ENCODE measurements at places on chromosomes 5 and 9.

DNA sequence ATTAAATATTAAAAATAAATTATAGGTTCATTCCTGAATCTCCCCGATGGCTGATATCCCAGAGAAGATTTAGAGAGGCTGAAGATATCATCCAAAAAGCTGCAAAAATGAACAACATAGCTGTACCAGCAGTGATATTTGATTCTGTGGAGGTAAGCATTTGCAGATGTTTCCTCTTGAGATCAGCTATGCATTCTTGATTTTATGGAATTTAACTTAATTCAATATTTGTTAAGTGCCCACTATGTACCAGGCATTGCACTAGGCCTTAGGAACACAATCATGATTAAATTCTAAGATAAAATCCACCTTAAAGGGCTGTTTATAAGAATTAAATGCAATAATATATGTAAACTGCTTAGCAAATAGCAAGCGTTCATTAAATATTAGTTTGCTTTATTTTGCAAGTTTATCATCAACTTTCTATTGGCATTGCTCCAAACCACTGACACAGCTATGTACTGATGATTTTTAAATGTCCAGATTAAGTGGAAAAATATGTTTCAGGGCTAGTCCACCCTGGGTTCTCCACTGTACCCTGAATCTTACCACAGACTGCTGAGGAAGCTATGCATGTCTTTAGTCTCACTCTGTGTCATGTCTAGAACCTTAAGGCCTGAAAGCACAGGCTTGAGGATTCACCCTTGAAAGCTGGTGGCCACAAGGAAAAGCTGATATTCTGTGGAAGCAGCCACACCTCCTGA is 33.2 kb downstream of the SLC22A4 start:
- DNase-seq, result no peak

- DNase-seq, result peak; percentile 82
Measured at GRCh38 chr5:180803181-180804128, 849 bp upstream of the MGAT1 start.

DNA sequence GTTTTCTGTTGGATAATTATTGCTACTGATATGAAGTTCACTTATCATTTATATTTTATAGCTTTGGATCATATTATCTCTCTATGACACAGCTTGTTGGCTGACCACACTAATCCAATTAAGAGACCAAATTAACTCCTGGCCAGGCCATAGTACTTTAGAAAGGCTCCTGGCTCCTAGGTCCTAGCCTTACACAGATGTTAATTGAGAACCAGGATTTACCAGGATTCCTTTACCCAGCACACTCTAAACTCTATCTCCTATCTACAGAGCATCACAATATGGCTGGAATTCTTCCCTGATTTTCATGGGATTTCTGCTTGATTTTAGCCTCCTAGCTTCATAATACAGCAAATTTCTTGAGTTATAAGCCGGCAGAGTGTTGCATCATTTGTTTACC is 80.3 kb downstream of the SLCO6A1 start:
- no peak for DNase-seq

DNA sequence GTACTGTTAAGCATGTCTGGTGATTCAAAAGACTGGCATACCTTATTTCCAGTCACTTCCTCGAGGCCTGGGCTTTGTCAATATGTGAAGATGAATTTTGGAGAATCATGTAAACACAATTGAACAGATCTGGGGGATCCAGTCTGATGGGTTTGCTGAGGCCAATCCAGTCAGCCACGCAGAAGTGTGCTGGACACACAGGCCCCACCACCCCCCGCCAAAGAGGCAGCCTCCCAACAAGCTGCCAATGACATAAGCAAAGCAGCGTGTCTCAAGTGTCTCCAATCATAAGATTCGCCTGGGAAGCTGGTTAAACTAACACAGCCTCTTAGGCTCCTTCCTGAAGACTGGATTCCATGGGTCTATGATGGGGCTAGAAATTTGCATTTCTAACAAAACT is 192.9 kb upstream of the KLF9 start:
- DNase-seq, result no peak

DNA sequence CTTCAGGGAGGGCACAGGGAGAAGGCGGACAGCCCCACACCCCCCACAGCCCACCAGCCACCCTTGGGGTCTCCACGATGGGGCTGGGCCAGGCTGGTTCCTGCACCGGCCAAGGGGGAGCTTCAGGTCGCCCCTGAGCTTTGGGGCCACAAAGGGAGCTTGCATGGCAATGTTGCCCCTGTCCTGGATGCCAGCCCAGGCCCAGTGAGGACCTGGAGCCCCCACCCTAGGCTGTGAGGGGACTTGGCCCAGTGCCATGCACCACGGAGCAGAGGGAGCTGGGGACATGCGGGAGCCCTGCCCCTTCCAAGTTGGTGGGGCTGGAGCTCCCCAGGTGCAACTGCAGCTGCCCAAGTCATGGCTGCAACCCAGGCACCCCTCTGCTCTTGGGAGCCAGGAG is 18.4 kb downstream of the TMEM38B start:
- DNase-seq, result no peak

DNA sequence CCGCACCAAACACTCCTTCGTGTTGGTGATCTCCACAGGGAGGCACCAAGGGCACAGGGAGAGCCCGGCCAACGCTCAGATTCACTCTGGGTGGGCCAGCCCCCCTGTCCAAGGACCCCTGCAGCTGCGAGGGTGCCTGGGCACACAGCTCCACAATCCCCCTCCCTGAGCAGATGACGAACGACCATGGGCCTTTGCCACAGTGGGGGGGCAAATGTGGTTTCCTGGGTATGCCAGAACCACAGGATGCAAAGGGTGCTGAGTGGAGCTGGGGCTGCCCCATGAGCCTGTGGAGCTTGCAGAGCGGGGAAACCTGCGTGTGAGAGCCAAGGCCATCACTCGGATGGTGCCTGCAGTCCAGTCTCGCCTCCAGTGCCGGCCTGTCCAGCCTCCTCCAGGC is 31.0 kb downstream of the LPCAT1 start:
- DNase-seq, result no peak

DNA sequence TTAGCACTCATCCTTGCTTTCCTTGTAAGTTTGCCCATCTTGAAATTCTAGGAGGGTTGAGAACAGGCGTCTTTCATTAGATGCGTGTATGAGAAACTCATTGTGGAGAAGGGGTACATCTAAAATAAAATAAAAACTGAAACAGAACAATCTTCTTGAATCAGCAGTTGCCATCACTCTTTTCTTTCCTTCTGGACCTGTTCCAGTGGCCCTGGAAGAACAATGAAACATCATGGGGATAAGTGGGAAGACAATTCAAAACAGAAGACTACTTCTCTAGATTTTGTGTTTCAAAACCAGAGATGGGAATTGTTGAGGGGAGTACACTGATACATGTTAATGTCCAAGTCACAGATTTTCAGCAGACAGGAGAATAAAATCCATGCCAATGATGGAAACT is 59.9 kb downstream of the SLC1A3 start:
- DNase-seq, result no peak

Measured in activated effector memory CD4-positive, alpha-beta T cell treated with Interleukin-2 at 50 U/mL for 16 hours (primary cell).